ENCODE measurements at places on chromosomes 2 and 18.

GRCh38 chr18:54392543-54393023, 34.9 kb downstream of the C18orf54 start:
- no peak for DNase-seq

- no peak for DNase-seq
These were observed 498.3 kb upstream of the SYT4 start for GRCh38 chr18:43775591-43775990.

DNA sequence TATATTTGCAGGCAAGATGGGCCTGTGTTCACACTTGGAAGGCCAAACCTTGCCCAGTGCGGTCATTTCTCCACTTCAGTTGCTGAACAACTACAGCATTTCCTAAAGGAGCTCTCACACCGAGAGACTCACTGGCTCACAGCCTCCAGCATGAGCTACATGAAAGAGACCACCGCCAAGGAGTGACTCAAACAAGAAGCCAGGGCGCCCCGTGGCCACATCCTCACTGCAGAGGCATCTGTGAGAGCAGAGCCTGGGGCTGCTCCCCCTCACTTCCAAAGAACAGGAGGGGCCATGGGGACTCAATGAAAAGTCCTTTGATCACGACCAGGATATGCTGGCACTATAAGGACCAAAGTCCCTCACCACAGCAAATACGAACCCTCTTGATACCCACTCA, 50.0 kb downstream of the TMEM163 start:
- no peak for DNase-seq

DNA sequence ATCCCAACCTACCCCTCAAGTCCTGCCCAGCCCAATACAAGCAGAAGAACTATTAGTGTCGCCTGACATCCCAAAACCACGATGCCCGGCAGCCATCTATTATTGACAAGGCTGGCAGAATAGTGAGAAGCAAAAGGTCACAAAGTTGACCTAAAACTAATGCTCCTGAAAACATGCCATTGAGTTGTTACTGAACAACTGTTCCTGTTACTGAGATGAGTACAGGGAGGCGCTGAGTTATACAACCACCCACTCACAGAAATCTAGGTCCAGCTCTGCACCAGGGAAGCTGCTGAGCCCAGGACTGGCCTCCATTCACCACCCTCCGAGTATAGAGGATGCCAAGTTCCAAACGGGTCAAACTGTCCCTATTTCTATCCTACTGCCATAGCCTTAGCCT, 180.0 kb upstream of the ACAA2 start:
- no peak for DNase-seq

GRCh38 chr2:111037128-111037527, 83.6 kb upstream of the BCL2L11 start:
- no peak for DNase-seq

DNA sequence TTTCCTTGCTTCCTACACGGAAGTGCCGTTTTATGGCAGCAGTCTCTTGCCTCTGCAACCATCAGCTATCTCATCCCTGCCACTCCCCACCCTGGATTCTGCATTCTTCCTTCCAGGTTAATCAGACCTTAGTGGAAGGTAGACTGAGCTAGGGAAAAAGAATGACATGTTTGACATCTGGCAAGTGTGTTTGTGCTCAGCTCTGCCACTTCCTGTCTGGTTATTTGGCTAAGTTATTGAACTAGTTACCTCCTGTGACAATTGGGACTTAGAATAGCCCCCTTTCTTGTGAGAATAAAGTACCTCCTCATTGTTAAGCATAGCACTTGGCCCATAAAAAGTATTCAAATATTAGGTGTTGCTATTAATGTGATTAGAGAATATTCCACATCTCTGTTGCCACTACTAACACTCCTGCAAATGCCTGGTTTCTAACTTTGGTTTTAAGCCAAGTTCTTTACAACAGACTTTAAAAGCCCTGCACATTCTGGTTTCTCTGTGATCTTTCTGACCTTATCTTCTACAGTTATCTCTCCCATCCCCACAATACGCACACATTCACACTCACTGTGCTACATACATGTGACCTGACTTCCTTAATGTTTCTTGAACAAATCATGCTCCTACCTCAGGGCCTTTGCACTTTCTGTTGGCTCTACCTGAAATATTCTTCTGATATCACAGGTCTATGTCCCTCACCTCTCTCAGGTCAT, 10.8 kb upstream of the MAPRE2 start:
- no peak for DNase-seq

GRCh38 chr18:23857756-23858155, 156.8 kb upstream of the TTC39C start:
- no peak for DNase-seq

- no peak for DNase-seq
These were observed 8.5 kb downstream of the ATP6V1B1 start for GRCh38 chr2:70944111-70944690.

- DNase-seq = no peak
These were observed 37.0 kb upstream of the YPEL5 start for GRCh38 chr2:30109856-30110255.

DNA sequence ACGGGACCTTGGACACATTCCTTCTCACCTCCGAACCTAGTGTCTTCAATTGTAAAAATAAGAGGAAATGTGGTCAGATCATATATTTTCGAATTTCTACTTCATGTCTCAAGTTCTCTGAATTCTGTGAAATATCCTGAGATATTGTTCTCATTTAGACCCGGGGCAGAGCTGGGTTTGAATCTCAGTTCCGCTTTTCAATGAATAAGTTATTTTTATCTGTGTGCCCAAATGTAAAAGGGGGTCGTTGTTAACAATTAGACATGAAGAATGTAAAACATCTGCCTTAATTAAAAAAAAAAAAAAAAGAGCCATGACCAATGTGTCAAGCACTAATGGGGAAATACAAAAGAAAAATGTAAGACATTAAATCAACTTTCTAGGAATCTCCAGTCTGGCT, 48.9 kb upstream of the BCL11A start:
- DNase-seq = no peak

- DNase-seq = no peak
These were observed 83.6 kb downstream of the CTNNA2 start for GRCh38 chr2:79596403-79596802.

DNA sequence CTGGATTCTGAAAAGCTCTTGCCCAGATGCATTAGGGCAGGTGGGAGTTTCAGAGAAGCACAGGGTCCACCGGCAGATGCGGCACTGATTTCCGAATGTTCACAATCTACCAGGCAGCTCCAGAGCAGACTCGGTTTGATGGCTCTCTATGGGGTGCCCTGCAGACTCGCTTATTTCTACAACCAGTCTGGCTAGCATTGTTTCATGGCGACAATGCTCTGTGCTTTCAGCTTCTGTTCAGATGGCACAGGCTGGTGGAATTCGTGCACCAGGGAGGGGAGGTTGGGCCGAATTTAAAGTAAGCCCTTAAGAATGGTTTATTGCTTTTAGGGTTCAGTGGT, 9.9 kb downstream of the MYT1L start:
- no peak for DNase-seq

GRCh38 chr2:215918901-215919599, 94.3 kb downstream of the MREG start:
- no peak for DNase-seq

GRCh38 chr18:55152801-55153200, 193.5 kb upstream of the CCDC68 start:
- DNase-seq = no peak

DNA sequence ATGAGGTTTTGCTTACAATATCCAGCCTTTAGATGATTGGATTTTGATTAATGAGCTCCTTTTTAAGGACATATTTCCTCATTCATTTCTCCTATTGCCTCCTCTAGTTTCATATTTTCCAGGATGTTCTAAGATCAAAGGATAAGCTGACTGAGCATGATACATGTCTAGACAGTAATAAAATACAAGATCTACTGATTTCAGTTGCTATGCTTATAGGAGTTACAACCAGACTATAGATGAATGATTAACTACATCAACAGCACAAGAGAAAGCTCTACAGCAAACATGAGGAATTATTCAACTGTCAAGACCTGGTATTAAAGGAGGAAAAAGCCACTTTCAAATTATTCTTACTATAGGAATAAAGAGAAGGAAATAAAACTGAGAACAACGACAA, 85.0 kb upstream of the LINC00305 start:
- DNase-seq = no peak

GRCh38 chr2:230821261-230821990, 43.3 kb upstream of the ITM2C start:
- DNase-seq = no peak

DNA sequence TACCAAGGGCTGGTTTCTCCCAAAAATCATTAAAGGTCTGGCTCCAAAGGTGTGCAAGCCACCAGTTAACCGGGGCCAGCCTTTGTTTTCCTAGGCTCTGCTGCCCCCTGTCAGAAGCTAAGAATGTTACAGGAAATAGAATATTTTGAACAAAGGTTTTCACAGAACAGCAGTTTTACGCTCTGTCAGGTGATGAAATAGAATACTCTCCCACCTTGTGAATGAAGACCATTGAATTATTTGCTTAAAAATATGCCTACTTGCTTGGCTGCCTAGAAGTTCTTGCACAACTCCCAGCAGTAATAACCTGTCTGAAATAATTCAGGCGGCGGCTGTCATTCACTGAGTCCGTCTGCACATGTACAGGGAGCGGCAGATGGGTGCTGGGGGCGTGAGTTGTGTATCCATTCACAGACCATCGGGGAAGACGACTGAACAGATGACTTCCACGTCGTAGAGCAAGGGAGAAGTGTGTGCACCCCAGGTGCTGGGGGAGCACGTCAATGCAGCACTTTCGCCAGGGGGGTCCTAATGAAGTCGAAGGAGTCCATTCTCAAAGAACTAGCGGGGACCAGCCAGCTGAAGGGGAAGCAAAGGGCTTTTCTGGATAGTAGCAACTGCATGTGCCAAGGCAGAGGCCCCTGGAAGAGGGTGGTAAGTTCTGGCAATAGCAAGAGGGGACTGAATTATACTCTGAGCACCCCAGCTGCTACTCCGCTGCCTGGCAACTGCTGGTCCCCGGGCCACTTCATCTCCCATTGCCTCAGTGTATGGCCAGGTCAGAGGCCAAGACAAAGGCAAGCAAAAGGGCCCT, 56.1 kb downstream of the SF3B1 start:
- DNase-seq = no peak

- no peak for DNase-seq
These were observed 17.5 kb upstream of the ACVR1 start for GRCh38 chr2:157893611-157894010.

- DNase-seq = no peak
These were observed 174.3 kb downstream of the CPS1 start for GRCh38 chr2:210730672-210731071.

- DNase-seq = no peak
These were observed 114.4 kb downstream of the NFATC1 start for GRCh38 chr18:79510046-79510685.

DNA sequence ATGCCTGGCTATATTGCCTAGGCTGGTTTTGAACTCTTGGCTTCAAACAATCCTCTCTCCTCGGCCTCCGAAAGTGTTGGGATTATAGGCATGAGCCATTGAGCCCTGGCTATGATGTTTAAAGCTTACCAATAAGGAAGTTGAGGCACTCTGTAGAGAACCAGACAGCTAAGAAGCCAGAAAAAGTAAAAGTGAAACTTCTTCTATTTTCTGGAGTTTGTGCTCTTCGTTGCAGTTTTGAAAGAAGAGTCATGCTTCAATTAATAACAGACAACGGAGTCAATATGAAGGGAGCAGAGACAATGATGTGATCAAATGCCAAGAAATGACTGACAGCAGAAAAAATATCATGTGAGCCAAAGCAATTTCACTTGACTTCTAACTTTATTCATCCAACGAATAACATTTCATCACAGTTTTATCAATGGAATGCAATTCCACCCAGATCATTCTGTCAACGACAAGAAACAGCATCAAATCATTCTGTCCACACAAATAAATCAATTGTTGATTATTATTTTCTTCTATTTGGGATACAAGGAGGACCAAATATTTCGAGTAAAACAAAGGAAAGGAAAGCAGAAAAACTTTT, 175.5 kb upstream of the CELF4 start:
- DNase-seq = no peak

DNA sequence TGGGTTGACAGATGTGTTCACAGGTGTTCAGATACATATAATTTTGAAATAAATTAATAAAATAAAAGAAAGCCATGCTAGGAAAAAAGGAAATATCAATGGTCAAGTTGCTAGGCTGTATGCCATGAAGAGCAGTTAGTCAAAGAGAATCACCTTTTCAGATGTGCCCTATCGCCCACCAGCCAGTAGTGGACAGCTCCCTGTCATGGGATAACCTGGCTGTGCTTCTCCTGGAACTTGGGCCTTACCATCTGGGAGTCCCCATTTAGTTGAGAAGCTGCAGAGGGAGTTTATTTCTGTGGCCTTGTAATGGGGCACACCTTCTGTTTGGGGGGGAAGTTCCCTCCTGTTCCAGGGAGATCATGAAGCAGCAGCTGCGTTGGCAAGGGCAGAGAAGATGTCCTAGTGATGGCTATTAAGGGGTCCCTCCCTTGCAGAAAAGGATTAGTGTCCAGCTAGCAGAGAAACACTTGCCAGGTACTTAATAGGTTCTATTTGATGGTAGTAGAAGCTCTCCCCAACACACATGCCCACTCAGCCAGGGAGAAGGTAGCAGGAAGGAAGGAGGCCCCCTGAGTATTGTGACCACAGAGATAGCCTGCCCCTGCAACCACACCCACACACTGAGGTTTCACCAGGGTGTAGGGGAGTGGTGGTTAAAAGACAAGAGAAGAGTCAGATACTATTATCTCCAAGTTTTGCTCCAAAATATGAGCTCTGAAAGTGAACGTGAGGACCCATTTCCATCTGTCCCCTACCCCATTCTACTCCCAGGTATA, 117.7 kb downstream of the B3GNT2 start:
- DNase-seq = no peak

- no peak for DNase-seq
These were observed 26.1 kb upstream of the ST3GAL5 start for GRCh38 chr2:85914922-85915321.

DNA sequence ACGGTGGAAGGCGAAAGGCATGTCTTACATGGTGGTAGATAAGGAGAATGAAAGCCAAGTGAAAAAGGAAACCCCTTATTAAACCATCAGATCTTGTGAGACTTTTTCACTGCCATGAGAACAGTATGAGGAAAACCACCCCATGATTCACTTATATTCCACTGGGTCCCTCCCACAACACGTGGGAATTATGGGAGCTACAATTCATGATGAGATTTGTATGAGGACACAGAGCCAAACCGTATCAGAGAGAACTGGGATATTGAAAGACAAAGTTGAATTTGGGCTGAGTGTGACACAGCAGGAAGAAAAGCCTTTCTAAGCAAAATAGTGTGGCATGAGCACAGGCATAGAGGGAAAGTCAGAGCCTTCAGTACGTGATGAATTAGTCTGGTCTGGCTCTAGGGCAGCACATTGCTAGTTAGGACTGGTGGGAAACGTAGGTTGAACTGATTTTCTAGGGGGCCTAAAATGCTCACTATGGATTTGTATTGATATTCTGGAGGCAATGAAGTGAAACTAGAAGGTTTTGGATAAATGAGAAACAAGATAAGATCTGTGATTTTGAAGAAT, 84.8 kb upstream of the RND3 start:
- DNase-seq = no peak
